CD4-positive, alpha-beta T cell treated with Interleukin-15 for 4 hours (primary cell): ENCODE measurements at places on chromosomes 12 and 14.

GRCh38 chr14:92135269-92135668, 13.5 kb downstream of the CPSF2 start:
- DNase-seq: no peak

- no peak for DNase-seq
These were observed 79.9 kb downstream of the BCL11B start for GRCh38 chr14:99192028-99192621.

DNA sequence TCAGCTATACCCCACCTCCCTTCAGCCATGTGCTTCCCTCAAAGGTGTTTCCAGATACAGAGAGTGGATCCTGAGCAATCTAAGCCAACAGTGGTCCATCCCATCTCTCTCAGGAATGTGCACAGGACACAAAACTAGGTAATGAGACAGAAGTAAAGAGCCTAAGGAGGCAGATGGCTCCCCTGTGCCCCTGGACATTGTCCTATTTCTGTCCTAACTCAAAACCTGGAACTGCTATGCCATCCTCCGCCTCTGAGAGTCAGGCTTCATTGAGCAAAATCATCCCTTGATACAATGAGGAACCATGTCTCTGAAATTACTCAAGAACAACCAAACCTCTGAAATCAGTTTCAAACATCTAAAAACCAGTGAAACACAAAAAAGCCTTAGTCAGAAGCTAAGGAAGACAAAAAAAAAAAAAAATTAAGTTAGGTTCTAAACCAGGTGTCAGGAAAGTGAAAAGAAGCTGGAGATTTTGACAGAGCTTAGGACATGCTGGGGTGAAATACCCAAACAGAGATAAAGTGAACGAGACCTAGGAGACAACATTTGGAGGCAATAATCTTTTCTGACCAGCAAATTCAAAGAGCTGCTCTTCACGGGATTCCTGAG, 200.3 kb upstream of the PLEKHG7 start:
- DNase-seq: no peak

DNA sequence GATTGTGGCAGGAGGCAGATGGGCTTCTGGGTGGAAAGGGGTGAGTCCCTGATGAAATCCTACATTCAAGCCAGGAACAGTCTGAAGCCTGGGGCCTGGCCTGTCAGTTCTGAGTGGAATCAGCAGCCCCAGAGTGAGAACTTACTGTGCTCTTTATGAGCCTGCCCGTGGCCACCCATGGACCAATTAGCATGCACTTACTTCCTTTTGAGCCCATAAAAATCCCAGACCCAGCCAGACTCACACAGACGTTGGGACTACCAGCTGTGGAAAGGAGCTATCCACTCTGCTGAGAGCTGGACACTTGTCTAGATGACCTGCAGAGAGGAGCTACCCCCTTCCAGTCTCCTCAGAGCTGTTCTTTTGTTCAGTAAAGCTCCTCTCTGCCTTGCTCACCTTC, 104.5 kb downstream of the MNAT1 start:
- no peak for DNase-seq

GRCh38 chr12:126210026-126210425, 1144.8 kb downstream of the AACS start:
- no peak for DNase-seq

- DNase-seq: no peak
These were observed 61.1 kb upstream of the TMEM132D start for GRCh38 chr12:129964826-129965457.

DNA sequence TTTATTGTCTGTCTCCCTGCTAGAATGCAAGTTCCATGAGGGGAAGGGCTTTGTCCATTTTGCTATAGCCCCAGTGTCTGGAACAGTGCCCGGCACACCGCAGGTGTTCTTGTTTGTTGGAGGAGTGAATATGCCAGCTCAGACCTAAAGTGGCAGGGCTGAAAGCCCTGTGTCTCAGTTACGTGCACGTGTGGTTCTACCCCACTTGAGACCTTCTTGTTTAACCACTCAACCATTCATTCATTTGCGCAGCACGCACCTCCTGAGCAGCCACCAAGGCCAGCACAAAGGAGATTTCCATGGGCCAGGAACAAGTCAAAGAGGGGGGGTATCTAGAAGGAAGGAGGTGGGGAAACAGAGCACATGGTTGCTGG, 338.0 kb upstream of the FKBP4 start:
- DNase-seq: no peak

DNA sequence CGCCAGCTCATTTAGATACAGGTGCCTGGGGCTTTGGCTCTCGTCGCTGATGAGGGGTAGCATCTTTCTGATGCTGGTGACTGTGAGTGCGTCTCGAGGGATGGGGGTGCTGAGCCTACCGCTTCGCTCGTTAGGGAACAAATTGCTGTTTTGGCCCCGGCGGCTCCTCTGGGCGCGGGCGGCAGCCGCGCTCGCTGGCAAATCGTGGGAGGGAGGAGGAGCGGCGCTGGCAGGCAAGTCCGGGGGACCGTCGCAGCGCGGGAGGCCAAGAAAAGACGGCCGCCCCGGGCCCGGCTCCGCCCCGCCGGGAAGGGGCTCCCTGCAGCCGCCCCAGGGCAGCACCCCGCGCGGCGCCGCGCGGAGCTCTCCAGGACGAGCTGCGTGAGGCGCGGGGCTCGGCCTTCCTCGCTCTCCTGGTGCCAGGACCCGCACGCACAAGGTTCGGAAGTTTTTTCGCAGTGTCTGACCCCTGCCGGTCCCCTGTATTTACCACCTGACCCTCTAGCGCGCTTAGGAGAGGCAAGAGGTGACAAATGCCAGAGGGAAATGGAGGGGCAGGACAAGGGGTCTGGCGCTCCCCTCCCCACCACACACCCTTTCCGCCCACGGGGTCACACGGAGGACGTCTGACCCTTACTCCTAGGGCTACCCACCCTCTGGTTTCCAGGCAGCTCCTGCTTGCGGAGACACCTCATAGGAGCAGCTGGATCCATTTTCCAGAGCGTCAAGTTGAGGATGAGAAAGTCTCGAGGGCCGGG, 899 bp upstream of the KCNH3 start:
- no peak for DNase-seq

DNA sequence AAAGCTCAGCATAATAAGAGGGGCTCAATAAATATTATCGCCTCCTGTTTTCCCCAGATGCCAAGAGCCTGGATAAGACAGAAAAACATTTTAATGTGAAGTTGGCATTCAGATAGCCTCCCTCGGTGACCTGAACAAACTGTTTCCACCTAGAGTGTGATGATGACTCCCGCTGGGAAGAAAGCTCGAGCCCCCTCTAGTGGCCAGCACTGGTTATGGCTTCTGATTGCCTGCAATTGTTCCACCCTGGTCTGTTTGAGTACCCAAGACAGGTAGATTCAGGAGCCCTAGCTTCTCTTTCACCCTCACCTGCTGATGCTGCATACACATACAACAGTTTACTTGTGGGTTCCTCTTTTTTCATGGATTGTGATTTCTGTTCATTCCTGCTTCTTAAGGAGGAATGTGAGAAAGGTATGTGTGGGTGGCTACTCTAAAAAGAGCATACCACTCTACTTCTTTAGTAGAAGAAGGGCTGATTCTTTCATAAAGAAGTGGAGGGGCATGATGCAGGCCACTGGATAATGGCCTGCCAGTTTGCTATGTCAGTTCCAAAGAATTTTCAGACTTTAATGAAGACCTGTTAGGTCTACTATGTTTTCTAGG, 6.4 kb downstream of the ERG28 start:
- peak; percentile 85 for DNase-seq

DNA sequence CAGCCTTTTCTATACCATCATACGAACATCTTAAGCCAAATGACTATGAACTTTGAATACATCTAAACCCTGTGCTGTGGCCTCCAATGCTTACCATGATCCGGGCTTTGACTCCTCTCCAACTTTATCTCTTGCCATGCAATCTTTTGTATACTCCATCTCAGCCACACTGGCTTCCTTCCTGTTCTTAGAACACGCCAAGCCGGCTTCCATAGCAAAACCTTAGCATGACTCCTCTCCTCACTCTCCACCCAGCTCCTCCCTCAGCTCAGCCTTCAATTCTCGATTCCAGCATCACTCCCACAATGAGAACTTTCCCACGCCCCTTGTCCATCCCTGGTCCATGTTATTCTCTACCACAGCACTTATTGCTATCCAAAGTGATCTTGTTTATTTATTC, 228.3 kb downstream of the NTF3 start:
- no peak for DNase-seq

- no peak for DNase-seq
These were observed 292.1 kb downstream of the ADGRD1 start for GRCh38 chr12:131245564-131246355.

DNA sequence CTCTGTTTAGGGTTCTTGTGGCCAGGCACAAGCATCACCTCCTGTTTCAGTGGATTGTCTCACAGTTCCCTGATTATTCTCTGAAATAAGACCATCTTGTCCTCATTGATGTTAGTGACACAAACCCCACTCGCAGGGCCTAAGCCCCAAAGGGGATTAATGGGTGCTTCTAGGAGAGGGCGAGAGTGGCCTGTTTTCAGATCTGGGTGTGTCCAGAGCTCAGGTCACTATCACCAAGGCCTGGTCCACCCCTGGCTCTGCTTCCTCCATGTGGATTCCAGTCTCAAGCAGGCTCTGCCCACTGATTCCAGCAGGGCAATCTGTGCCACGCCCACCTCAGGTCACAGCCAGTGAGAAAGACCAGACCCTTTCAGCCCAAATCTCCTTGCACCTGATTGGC, 361.9 kb downstream of the ADGRD1 start:
- no peak for DNase-seq

- DNase-seq: no peak
These were observed 121.6 kb downstream of the GPR135 start for GRCh38 chr14:59343585-59343984.

DNA sequence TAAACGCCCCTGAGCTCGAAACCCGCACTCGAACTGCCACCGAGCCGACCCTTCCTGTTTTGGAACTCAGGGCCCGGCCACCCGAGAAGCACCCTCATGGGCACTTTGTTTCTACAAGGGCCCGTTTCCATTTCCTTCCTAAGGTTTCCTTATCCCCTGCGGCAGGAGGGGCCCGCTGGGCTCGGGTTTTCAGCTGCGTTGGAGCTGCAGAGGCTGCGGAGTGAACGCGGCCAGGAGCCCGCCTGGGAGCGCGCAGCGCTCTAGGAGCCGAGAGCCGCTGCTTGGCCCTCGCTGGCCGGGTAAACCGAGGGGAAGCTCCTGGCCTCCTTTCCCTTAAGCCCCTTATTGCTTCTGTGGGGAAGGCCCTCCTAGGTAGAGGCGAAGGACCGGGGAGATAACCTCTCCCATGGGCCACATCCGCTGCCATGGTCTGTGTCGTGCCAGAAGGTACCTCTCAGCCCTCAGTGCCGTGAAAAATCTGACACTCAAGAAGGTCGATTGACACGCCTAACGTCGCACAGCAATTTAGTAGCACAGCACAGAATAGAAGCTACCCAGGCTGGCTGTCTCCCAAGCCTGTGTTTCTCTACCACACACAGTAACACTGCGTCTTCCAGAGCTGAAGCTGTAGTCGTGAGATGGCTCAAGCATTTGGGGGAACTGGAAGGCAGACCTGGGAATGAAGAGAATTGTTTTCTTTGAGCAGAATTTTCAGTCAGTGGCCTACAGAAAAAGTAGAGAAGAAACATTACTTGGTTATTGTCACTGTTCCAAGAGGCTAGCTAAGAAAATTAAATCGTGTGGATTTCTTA, 12.9 kb upstream of the CALM1 start:
- DNase-seq: peak; percentile 62

DNA sequence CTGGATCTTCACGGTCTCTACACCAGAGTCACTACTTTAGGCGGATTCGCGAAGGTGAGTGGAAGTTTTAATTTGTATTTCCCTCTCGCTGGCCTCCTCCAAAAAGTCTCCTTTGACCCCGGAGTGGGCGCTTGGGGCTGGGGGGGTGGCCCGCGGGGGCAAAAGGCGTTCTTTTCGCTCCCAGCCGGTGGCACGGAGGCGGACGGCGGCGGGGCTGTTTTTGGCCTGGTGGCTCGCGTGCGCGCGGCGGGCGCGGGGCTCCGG, 510 bp downstream of the ARID2 start:
- no peak for DNase-seq

GRCh38 chr12:47014474-47014873, 64.9 kb upstream of the PCED1B start:
- no peak for DNase-seq

DNA sequence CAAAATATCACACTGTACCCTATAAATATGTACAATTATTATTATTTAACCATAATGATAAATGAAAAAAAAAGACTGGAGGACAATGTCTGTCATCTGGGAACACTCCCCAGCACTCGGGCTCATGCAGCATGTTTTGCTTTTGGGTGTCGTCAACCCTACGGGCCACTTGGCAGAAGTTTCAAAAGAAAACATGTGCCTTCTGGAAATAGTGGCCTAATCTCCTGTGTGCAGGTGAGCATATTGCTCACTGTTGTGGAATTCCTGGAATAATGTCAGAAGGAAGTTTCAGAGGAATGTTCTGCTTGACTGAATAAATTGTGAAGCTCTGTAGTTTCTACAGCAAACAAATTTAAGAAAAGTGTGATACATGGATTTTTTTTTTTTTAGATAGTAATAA, 298.3 kb downstream of the SSPN start:
- DNase-seq: no peak

DNA sequence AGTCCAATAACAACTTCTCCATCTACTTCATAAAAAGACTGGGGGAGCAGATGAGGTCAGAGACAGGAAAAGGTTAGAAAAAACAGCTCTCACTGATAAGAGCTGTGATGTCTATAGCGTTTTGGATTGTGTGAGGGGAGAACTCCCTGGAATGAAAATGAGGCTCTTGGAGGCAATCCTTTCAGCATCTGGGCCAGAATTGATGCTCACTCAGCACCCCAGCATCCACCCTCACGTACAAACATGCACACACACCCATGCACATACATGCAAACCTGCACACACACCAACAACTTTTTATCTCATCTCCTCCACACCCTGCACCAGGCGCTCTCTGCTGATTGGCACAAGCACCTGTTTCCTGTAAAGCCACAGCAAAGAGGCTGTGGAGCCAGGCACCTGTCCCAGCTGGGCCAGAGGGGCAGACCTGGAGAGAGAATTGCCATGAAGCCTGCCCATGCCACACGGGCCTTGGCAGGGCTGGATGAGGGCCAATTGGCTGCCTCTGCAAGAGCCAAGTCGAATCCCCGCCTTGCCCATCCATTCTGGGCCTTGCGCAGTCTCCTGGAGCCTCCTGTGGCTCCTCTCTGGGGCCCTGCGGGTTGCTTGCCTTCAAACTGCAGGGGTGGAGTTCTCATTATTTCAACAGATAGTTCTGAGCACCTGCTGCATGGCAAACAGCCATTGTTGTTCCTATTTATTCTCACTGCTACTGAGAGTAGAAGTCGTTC, 53.1 kb downstream of the SYNE3 start:
- DNase-seq: peak; percentile 46

DNA sequence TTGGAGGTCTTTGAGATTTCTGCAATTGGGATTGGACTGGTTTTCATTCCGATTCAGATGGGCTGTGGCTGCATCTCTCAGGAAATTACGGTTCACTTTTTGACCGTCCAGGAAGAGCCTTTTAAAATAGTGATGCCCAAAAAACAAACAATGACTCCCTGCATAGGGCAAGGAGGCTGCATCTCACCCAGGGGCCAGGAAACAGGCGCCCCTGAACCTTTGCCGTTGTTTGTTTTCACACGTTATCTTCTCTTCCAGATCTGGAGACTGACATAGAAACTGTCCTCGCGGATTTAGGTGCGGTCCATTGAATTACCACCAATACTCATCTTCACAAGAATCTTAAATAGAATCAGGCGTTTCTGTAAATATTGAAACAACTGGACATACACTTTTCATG, 66.0 kb downstream of the FLRT2 start:
- no peak for DNase-seq

- no peak for DNase-seq
These were observed 251.7 kb upstream of the SFSWAP start for GRCh38 chr12:131458931-131459772.
